Activated CD8-positive, alpha-beta memory T cell treated with anti-CD3 and anti-CD28 coated beads for 1 hour (primary cell): ENCODE measurements at places on chromosomes 7 and 10.

DNA sequence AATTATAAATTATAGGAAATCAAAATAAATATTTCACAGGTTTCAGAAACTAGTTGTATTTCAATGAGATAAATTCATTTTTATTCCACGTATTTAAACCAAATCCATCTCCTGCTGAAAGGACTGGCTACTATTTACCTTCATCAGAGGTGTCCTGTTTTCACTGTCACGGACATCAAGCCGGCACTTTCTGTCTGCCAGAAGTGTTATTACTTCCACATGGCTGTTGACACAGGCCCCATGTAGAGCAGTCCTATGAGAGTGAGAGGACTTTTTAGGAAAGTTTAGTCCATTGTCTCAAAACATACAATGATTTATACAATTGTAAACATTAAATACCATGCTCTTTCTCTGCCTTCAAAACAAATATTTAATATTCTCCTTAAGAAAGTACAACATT lies 100.4 kb upstream of the ACBD5 start:
- no peak for DNase-seq

- no peak for DNase-seq
Measured at GRCh38 chr7:76515999-76516443, 5.7 kb downstream of the UPK3B start.

DNA sequence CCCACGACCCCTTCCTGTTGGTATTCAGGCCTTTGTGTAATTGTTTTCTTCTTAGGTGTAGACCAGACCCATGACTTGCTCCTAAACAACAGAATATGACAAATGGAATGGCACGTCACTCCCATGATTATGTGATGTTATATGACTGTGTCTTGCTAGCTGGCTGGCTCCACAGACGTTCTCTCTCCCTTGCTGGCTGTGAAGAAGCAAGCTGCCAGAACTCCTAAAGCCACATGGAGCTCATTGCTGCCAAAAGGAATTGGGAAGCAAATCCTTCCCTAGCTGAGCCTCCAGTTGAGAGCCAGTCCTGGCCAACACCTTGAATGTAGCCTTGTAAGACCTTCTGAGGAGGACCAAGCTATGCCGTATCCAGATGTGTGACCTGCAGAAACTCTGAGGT lies 74.2 kb downstream of the RAB18 start:
- DNase-seq = no peak

- no peak for DNase-seq
Measured at GRCh38 chr10:96688789-96689188, 31.5 kb downstream of the PIK3AP1 start.

DNA sequence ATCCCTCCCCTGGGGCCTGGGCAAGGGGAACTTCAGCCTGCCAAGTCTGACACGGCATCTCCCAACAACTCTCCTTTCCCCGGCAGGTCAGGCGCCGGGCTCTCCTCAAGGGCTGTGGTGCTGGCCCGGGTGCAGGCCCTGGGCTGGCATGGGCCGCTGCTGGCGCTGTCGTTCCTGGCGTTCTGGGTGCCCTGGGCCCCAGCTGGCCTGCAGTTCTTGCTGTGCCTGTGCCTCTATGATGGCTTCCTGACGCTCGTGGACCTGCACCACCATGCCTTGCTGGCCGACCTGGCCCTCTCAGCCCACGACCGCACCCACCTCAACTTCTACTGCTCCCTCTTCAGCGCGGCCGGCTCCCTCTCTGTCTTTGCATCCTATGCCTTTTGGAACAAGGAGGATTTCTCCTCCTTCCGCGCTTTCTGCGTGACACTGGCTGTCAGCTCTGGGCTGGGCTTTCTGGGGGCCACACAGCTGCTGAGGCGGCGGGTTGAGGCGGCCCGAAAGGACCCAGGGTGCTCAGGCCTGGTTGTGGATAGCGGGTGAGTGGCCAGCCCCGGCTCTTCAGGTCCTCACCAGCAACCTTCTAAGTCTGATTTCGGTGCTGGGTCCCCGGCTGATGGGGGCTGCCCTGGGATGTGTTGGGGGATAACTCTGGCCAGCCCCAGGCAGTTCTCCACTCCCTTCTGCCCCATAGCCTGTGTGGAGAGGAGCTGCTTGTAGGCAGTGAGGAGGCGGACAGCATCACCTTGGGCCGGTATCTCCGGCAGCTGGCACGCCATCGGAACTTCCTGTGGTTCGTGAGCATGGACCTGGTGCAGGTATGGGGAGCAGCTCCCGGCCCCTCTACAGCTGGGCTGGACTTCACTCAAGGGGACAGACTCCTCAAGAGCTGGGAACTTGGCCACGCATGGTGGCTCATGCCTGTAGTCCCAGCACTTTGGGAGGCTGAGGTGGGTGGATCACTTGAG lies 19.5 kb upstream of the C10orf95 start:
- DNase-seq = no peak

DNA sequence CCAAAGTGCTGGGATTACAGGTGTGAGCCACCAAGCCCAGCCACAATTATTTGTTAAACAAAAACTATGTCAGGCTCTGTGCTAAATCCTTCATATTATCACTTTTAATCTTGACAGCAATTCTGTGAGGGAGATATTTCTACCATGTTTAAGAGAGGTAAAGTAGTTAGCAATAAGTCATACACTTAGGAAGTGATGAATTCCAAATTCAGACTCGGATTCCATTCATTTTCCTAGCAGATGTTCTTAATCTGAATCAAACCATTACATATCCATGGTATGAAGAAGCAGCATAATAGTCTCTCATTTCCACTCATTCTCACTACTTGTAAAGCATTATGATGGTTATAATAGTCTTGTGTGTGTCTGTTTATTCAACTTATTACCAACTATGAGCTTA lies 2.9 kb upstream of the CD36 start:
- DNase-seq = no peak

- DNase-seq = no peak
Measured at GRCh38 chr10:82980321-82980720, 1105.3 kb downstream of the NRG3 start.

GRCh38 chr7:88046839-88047573 lies 113.0 kb downstream of the ADAM22 start:
- DNase-seq = no peak

GRCh38 chr7:132805766-132806165 lies 229.5 kb upstream of the PLXNA4 start:
- no peak for DNase-seq

DNA sequence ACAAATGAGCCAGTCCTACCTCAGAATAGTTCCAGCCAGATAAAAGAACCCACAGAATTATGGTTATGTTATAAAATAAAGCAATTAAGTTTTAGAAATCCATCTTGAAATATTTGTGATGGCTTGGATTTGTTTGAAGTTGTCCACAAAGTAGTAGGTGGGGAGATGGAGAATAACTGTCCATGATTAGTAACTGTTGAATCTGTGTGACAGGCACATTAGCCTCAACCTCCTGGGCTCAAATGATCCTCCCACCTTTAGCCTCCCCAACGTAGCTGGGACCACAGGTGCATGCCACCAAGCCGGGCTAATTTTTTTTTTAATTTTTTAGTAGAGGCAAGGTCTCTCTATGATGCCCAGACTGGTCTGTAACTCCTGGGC lies 10.1 kb downstream of the HNRNPF start:
- no peak for DNase-seq

DNA sequence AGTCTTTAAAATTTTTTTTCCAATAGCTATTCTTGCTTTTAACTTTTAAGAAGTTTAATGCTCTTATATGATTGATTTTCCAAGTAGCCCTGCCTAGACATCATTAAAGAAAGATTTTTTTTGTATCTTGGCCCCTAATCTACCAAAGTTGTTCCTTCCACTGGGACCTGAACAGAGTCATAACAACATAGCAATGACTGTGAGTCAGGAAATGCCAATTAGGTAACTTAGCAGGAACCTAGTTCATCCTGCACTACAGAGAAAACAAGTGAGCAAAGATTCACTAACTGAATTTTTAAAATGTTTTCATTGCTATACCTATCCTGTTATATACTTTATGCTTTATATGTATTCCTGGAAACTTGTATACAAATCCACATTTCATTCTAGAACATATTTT lies 284.7 kb downstream of the BICC1 start:
- DNase-seq = no peak

DNA sequence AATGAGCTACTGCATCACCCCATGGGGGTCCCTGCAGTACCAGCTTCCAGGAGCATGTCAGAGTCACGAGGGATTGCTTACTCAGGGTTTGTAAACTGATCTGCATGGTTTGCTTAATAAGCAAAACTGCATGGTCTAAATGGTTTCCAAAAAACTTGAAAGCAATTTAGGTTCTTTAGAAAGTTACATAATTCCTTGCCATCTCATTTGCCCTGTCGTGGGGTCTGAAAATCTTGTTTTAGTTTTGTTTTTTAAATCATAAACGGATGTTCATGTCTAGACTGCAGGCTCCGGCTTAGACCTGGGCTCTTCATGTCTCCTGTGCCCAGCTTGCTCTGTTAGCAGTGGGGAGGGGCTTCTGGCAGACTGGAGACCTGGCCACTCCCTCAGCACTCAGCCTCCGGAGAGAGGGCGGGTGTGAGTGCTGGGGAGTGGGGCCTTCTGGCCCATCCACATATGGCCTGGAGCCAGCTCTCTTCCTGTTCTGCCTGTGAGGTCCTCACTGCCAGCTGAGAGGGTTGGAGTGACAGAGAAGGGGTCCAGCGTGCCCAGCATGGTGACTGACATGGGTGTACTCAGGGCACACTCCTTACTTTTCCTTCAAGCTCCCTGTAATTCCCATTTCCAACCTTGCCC lies 17.5 kb downstream of the PRF1 start:
- DNase-seq = no peak

GRCh38 chr10:60096761-60097513 lies 190.6 kb upstream of the CCDC6 start:
- no peak for DNase-seq
